Lower leg skin (tissue), 4 donors: ENCODE measurements at places on chromosomes 3 and 15. TPM values are rescaled to one million over a fixed set of nuclear protein-coding genes. Genes with fewer than 3 reads are reported as not detected.
A peak's percentile ranks its signal among the peaks of the same experiment; 100 is the strongest.

The ANKRD34C gene
- total RNA-seq: not detected

DNA sequence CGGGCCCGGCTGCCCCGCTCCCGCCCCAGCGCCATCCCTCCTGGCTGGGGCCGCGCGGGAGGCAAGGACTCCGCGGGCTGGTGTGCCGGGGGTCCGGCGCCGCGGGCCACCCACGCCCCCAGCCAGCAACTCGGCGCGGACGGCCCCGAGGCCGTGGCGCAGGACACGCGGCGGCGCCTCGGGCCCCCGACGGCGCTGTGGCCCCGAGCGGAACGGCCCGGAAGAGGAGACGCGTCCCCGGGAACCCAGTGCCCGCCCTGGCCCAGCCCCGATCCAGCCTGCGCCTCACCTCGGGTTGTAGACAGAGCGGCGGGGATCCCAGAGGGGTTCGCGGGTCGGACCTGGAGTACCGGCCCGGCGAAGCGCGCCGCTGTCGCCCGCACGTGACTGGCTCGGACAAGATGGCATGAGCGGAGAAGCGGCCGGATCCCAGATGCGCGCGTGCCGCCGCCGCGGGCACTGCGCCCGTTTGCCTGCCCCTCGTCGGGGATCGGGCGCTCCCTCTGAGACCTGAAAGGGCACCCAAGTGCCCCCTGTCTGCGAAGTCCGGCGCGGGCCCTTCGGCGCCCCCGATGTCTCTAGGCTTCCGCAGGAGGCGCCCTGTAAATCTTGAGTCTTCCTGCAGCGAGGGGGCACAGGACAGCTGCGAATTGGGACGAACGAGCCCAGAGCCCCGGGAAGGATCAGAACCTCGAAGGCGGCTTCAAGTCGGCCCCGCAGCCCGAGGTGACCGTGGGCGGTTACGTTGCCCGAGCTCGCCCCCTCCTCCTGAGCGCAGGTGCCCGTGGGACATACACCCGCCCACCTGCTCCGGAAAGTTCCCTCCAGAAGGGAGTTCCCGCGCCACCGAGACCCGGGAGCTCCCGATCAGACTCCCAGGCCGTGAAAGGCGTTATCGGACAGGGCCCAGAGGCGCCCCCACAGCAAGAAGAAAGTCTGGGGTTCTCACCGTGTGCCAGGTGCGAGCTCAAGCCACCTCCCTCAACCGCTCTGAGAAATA, 598 bp upstream of the SFMBT1 start:
- DNase-seq: peak; percentile 95

GRCh38 chr15:95511671-95512070, 818.8 kb upstream of the NR2F2 start:
- DNase-seq: no peak

The CFAP92 gene
- total RNA-seq: 0.59 TPM
